Osteocyte (in vitro differentiated cells): ENCODE measurements at places on chromosomes 2 and 18.
A peak's percentile ranks its signal among the peaks of the same experiment; 100 is the strongest.

DNA sequence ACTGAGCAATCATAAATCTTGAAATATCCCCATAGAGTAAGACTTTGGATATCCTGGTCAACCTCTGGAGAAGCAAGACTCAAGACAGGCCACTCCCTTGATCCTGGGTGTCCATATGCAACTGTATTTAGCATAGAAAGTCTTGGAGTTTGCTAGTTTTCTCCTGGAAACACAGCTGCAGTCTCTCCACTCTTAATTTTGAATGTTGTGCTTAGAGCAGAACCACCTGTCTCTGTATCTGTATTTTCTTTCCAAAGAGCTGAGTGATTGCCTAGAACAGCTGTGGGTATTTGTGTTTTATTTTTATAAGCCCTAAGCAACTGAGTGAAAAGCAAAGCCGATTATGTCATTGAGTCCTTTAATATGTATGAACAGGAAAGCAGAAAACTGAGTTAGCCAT is 64.1 kb upstream of the ADAM23 start:
- H3K27me3 ChIP-seq = peaks cover 8% of the 10 kb centered on the region
- no peak for DNase-seq
- no peak overlapping the region for H3K27ac ChIP-seq
- no peaks in the 10 kb centered on the region for H3K4me1 ChIP-seq

DNA sequence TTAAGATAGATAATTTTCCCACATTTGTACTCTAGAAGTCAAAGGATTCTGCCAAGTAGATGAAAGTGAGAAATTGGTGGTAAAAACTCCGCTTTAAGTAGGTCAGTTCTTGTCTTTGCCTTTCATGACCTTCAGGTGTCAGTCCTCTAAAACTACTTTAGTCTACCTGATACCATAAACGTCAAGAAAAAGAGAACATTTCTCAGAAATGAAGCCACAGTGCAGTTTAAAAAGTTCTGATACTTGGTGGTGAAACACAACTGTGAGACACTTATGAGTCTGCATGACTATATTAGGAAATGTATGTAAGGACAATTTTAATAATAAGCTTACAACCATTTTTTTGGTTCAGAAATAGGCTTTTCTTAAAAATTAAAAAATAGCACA is 583.3 kb downstream of the SATB2 start:
- peak overlapping the region; percentile 76 for H3K27ac ChIP-seq
- H3K27me3 ChIP-seq = no peaks in the 10 kb centered on the region
- no peak for DNase-seq
- H3K36me3 ChIP-seq = no peaks in the 10 kb centered on the region
- H3K4me3 ChIP-seq = no peak overlapping the region
- H3K4me1 ChIP-seq = peaks cover 28% of the 10 kb centered on the region

- peaks cover 3% of the 10 kb centered on the region for H3K4me1 ChIP-seq
- H3K4me3 ChIP-seq = no peak overlapping the region
- no peak for DNase-seq
- no peaks in the 10 kb centered on the region for H3K36me3 ChIP-seq
These were observed 211.3 kb downstream of the ERBB4 start for GRCh38 chr2:212327171-212327809.

DNA sequence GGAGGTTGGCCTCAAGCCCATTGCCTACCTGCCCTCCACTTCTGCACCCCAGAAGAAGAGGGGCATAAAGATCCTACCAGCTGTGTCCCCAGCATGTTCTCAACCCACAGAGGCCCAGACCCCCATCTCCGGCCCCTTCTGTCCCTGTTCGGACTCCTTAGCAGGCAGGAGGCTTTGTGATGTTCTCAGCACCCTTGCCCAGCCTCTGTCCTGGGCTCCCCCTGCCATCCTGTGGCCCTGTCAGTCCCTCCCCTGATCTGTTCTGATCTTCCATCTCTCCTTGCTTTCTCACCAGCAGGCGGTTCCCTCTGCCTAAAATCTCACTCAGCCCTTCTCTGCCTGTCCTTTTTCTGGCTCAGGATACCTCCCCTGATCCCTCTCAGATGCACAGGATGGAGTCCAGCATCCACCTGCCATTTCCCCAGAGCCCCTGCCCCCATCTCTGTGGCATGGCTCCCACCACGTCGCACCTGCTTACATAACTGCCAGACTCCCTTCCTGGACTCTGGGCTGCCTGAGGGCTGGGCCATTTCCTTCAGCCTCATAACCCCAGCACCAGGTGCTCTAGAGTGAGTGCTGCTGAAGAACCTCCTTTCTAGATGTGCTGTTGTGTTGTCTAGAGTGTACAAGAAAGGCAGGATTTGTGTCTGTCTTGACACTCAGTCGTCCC is 134.0 kb downstream of the CTIF start:
- H3K27me3 ChIP-seq = no peaks in the 10 kb centered on the region
- no peak overlapping the region for H3K4me3 ChIP-seq
- H3K4me1 ChIP-seq = peaks cover 8% of the 10 kb centered on the region

DNA sequence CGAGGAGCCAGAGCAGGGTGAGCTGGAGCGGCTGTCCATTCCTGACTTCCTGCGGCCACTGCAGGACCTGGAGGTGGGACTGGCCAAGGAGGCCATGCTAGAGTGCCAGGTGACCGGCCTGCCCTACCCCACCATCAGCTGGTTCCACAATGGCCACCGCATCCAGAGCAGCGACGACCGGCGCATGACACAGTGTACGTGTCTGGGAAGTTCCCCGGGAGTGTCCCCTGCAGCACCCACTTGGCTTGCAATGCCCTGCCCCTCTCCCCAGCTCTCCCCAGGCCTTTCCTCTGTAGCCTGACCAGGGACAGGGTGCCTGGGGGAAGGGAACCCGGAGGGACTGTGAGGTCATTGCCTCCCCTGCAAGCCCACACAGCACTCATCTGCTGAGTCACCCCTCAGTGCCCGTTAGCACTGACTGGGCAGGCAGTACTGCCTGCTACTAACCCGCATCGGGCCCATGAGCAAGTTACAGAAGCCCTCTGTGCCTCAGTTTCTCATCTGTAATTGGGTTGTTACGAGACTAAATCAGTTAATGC is 29.4 kb upstream of the GMPPA start:
- H3K36me3 ChIP-seq = no peaks in the 10 kb centered on the region
- no peak overlapping the region for H3K27ac ChIP-seq
- H3K4me1 ChIP-seq = peaks cover 7% of the 10 kb centered on the region
- H3K27me3 ChIP-seq = no peaks in the 10 kb centered on the region
- no peak overlapping the region for H3K4me3 ChIP-seq

DNA sequence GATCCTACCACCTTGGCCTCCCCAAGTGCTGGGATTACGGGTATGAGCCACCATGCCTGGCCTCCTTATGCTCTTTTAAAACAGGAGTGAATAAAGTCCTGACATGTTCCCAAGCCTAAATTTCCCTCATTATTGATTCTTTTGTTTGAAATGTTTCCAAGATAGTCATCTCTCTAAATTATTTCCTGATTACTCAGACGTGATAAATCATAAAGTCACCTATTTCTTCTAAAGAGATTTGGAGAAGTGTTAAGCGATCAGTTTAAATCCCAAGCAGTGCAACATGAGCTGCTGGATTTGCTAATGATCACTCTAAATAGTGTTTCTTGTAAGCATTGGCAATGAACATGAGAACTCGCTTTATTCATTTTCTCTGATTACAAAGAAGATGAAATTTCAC is 51.8 kb downstream of the PMAIP1 start:
- H3K27me3 ChIP-seq = peaks cover 2% of the 10 kb centered on the region
- H3K27ac ChIP-seq = no peak overlapping the region
- no peak overlapping the region for H3K4me3 ChIP-seq
- no peak for DNase-seq
- peaks cover 10% of the 10 kb centered on the region for H3K4me1 ChIP-seq

GRCh38 chr2:229223107-229223506 is 48.0 kb downstream of the PID1 start:
- no peaks in the 10 kb centered on the region for H3K27me3 ChIP-seq
- no peak overlapping the region for H3K4me3 ChIP-seq
- no peak overlapping the region for H3K27ac ChIP-seq
- DNase-seq = no peak

DNA sequence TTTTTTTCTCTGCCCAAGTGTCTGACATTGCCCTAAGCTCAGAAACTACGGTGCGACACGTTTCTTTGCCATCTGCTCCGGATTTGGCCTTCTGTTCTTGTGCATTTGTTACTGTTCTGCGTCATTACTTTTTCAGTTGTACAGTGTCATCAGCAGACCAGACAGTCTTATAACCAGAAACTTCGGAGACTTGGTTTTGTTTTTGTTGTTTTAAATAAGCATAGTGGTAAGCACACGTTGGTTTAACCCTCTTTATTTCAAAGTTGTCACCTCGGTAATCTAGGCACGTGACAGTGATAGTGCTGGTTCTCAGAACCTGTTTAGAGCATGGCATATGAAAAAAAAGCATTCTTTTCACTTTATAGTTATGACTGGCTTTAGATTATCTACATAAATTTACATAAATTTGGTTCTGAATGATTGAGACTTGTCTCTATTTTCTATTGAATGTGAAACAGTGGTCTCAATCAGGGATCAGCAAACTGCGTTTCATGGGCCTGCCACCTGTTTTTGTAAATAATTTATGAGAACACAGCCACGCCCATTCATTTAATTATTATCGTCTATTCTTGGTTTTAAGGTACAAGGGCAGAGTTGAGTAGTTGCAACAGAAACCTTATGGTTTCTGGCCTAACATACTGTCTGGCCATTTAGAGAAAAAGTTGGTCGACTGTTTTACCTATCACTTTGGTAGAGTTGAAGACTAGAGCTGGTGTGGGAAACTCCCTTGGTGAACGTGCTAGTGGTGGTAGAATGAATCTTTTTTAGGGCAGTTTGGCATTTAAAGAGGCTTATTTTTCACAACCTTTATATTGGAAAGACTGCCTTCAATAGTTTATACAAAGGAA is 106.5 kb downstream of the ZNF532 start:
- no peak overlapping the region for H3K27ac ChIP-seq
- H3K36me3 ChIP-seq = peaks cover 10% of the 10 kb centered on the region
- no peak overlapping the region for H3K4me3 ChIP-seq
- no peak for DNase-seq

- no peaks in the 10 kb centered on the region for H3K27me3 ChIP-seq
- H3K27ac ChIP-seq = peak overlapping the region; percentile 80
- H3K4me1 ChIP-seq = peaks cover 43% of the 10 kb centered on the region
These were observed 114.2 kb downstream of the SEPTIN10 start for GRCh38 chr2:109499566-109499965.

GRCh38 chr2:82233806-82234205 is 1929.3 kb upstream of the LRRTM1 start:
- no peak overlapping the region for H3K27ac ChIP-seq
- no peaks in the 10 kb centered on the region for H3K4me1 ChIP-seq
- no peaks in the 10 kb centered on the region for H3K36me3 ChIP-seq

DNA sequence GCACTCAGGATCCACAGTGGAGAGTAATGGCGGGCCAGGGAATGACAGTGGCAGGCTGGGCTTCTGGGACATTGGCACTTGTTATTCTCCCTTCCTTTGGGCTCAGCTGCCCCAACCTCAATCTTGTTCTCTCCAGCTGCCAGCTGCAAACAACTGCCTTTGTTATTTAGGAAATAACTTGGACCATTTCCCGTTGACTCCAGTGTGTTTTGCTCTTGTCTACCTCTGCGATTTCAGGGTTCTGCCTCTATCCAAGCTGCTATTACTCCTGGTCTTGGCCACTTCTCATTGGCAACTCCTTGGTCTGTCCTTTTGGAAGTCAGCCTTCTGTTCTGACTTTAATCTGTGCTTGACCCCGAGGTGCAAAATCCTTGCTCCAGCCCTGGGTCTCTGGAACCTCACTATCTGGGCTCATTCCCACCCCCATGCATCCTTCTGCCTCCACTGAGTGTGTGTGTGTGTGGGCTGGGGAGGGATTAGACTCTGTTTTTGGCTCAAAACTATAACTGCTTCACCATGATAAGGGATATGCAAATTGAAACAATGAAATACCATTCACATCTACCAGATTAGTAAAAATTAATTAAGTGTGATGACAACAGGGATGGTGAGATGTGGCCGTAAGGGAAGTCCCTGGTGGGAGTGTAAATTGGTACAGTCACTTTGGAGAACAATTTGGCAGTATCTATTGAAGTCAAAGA is 134.1 kb upstream of the CXCR4 start:
- DNase-seq = no peak
- no peaks in the 10 kb centered on the region for H3K36me3 ChIP-seq
- H3K27ac ChIP-seq = no peak overlapping the region
- no peaks in the 10 kb centered on the region for H3K27me3 ChIP-seq
- no peak overlapping the region for H3K4me3 ChIP-seq

DNA sequence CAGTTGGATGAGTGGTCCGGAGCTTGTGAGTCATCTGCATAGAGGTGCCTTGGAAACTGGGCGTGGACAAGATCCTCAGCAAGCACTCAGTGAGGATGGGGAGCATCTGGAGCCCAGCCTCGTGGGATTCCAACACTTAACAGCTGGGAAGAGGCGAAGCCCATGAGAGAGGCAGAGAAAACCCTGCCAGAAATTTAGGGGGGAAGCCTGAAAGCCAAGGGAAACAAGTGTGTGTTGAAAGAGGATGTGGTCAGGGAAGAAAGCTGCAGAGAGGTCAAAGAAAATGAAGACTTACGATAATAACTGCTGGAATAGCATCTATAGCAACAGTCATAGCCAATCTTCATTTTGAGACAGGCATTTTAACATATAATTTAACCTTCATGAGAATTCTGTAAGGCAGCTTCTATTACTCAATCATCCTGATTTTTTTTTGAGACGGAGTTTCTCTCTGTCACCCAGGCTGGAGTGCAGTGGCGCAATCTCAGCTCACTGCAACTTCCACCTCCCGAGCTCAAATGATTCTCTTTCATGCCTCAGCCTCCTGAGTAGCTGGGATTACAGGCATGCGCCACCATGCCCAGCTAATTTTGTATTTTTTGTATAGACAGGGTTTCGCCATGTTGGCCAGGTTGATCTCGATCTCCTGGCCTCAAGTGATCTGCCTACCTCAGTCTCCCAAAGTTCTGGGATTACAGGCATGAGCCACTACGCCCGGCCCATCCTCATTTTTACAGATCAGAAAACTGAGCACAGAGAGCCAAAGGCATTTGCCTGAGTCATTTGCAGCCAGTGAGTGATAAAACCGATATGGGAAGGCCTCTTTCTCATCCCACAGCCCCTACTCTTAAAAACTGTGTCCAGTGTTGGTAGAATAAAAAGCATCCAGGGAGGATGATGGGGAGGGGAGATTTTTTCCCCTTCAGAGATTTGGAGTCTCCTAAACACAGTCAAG is 214.4 kb upstream of the EPAS1 start:
- no peak overlapping the region for H3K27ac ChIP-seq
- peaks cover 8% of the 10 kb centered on the region for H3K4me1 ChIP-seq
- H3K36me3 ChIP-seq = peaks cover 10% of the 10 kb centered on the region
- H3K4me3 ChIP-seq = no peak overlapping the region

DNA sequence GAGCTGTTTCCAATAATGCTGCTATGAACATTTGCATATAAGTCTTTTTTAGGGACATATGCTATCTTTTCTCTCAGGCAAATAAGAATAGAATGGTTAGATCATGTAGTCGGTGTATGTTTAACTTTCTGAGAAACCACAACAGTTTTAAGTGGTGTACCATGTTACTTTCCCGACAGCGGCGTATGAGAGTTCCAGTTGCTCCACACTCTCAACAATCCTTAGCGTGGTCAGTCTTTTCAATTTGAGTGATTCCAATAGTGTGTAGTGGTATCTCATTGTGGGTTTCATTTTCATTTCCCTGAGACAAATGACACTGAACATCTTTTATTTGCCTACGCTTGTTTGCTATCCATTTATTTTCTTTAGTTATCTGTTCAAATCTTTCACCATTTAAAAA is 149.5 kb downstream of the ACOXL start:
- H3K4me1 ChIP-seq = no peaks in the 10 kb centered on the region
- H3K4me3 ChIP-seq = no peak overlapping the region
- no peak for DNase-seq
- no peaks in the 10 kb centered on the region for H3K36me3 ChIP-seq
- H3K27me3 ChIP-seq = peaks cover 36% of the 10 kb centered on the region

- no peak for DNase-seq
- H3K4me1 ChIP-seq = peaks cover 46% of the 10 kb centered on the region
- H3K36me3 ChIP-seq = peaks cover 12% of the 10 kb centered on the region
- no peak overlapping the region for H3K4me3 ChIP-seq
These were observed 69.1 kb downstream of the ANKRD62 start for GRCh38 chr18:12162786-12163185.
